Fibroblast of skin of abdomen (primary cell): ENCODE measurements at places on chromosomes 6 and 20.

GRCh38 chr6:134343066-134343465 lies 25.2 kb upstream of the SGK1 start:
- no peak for DNase-seq

GRCh38 chr6:11772109-11772825 lies 6.3 kb downstream of the ADTRP start:
- peak; percentile 98 for DNase-seq

DNA sequence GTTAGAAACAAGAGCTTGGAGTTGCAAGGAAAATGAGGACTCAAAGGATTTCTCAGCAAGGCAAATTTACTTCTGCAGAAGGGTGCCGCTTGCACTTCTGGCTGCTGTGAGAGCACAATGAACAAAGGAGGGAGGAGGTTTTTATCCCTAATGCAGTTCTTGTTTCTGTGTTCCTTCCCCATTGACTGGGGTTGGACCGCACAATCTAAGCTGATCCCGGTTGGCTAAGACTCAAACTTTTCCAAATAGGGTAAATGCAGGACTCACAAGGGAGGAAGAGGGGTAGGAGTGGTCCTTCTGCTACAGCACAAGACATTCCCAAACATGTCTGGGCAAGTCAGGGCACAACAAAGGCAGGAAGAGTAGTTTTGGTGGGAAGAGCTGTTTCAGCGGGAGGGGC lies 249.6 kb upstream of the MOCS1 start:
- no peak for DNase-seq

DNA sequence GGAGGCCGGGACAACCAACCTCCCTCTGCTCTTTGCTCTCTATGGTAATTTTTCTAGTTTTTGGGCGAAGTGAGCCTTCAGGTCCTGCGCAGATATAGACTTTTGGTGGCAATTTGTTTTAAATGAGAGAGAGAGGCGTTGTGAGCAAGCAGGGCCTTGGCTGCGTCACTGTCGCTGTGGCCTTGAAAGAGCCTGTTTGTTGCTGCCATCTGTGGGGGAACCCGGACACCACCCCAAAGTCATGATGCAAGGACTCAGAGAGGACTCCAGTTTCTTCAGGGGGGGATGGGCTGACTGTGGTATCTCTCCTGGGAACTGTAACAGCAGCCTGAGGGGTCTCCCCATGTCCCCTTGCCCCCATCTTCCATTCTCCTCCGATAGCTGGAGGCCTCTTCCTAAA lies 462.7 kb upstream of the SULF2 start:
- no peak for DNase-seq

- DNase-seq, result no peak
These were observed 18.8 kb upstream of the EZR start for GRCh38 chr6:158837684-158838625.

DNA sequence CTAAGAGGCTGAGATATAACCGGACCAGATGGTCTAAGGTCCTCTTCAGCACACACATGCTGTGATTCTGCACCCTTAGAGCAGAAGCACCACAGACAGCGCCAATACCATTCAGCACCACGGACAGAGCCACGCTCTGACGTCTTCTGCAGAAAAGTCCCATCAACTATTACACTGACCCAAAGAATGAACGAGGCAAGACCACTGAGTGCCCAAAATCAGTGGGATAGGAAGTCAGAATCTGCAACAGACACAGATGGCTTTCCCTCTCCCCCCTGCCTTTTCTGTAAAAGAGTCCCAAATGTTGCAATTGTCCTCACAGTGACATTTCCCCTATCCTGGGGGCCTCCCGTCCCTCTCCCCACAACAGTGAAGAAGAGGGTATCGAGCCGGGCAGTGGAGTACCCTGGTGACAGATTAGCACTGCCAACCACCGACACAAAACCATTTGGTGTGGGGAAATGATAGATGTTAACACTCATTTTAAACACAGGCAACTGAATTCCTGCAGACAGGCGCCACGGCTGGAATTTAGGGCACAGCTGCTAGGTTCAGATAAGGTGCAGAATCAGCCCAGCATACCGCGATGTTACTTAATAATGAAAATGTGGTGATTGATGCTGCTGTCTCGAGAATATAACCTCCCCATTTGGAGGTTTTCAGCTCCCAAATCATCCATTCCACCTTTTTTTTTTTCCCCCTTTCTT lies 66.6 kb upstream of the CTNNBL1 start:
- peak; percentile 49 for DNase-seq

- no peak for DNase-seq
These were observed 91.0 kb downstream of the SCP2D1 start for GRCh38 chr20:18904624-18905023.

DNA sequence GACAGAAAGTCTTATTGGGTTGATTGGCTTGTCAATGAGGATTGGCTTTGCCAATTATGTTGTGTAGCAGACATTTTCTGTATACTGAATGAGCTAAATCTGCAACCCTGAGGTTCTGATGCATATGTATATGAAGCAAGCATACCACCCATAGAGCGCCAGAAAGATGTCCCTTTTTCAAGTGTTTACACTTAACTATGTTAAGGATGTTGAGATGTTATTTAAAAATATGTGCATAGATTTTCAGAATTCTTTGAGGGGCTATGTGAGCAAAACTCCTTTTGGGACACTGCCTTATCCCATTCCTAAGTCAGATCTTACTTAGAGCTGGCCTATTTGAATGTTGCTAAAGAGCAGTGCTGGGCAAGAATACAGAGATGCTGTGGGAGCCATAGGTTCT lies 1.9 kb downstream of the AIG1 start:
- no peak for DNase-seq

DNA sequence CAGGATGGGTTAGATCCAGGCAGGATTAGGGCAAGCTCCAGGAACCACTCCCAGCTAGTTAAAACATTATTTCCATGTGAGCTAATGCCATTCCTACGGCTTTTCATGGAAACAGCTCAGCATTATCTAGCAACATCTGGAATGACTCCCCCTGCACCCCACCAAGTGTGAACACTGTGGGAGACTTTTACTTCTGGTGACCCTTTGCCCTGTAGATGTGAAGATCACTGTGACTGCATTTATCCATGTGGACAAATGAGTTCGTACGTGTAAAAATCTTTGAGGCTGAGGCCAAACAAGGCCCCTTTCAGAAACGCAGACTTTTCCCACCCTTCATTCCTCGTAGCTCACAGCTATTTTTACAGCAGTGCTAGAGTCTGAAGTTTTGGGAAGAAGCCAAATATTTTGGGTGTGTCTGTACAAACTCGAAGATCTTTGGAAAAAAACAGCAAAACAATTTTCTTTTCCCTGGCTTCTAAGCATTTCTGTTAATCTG lies 221.8 kb upstream of the SOX4 start:
- peak; percentile 50 for DNase-seq

- DNase-seq, result no peak
These were observed 122.1 kb downstream of the TTLL2 start for GRCh38 chr6:167446971-167447370.

GRCh38 chr6:161414707-161415106 lies 140.8 kb upstream of the AGPAT4 start:
- no peak for DNase-seq

DNA sequence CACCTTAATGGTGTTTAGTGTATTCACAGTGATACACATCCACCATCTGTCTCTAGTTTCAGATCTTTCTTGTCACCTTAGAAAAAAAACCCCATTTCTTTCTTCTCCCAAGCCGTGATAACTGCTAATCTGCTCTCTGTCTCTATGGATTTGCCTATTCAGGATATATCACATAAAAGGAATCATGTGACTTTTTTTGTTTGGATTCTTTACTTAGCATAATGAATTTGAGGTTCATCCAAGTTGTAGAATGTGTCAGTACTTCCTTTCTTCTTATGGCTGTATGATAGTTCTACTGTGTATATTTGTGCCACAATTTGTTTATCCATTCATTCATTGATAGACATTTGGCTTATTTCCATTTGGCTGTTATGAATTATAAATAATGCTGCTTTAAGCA lies 57.1 kb downstream of the ITCH start:
- DNase-seq, result no peak

GRCh38 chr20:57966620-57967019 lies 256.8 kb upstream of the PMEPA1 start:
- DNase-seq, result no peak

- no peak for DNase-seq
These were observed 623 bp upstream of the SNX9 start for GRCh38 chr6:157822245-157823000.

GRCh38 chr6:33827546-33828451 lies 24.0 kb upstream of the MLN start:
- peak; percentile 62 for DNase-seq

- no peak for DNase-seq
These were observed 156.1 kb upstream of the CHD6 start for GRCh38 chr20:41774291-41774690.

- no peak for DNase-seq
These were observed 11.7 kb downstream of the UST start for GRCh38 chr6:148758492-148758891.

DNA sequence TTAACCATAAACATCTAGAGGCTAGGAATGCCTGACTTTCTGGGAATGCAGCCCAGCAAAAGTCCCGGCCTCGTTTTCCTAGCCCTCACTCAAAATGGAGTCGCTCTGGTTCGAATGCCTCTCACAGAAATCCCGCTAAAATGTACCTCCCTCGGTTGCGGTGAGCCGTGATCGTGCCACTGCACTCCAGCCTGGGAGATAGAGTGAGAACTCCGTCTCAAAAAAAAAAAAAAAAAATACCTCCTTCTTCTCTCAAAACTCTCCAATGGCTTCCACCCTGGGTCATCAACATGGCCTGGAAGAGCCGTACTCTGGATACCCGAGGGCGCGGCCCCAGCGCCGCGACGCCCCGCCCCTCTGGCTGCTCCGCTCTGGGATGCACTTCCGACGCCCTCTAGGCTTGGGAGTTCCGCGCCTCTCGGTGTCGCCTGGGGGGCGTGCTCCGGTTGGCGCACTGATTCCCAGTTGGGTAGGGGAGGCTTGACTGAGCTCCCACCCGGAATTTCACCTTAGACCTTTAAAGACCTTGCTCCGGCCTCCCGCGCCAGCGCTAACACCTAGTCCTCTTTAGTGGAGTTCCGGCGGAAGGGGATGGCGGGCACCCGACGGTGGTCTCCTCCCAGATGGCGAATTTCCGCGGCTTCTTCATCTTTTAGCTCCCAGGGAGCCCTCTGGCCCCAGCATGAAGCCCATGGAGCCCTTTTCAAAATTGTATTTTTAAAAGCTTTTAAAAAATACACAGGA lies 12.3 kb downstream of the HMGN4 start:
- peak; percentile 61 for DNase-seq

- peak; percentile 52 for DNase-seq
These were observed 508.9 kb upstream of the SOX4 start for GRCh38 chr6:21084656-21085055.

GRCh38 chr6:1620504-1621069 lies 10.9 kb downstream of the FOXC1 start:
- DNase-seq, result no peak

DNA sequence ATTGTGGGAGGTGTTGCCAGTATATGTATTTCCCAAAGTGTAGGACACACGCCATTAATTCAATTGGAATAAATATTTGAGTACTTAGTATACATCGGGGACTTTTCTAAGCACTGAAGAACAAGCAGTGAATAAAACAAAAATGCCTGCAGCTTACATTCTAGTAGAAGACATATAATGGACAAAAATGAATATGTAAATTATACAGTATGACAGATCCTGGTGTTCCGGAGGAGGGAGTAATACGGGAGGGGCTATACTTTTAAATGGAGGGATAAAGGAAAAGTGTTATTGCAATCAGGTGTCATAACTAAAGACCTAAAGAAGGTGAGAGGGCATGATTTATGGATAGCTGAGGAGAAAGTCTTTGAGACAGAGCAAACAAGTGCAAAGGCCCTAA lies 15.1 kb downstream of the UBE2V1 start:
- no peak for DNase-seq

DNA sequence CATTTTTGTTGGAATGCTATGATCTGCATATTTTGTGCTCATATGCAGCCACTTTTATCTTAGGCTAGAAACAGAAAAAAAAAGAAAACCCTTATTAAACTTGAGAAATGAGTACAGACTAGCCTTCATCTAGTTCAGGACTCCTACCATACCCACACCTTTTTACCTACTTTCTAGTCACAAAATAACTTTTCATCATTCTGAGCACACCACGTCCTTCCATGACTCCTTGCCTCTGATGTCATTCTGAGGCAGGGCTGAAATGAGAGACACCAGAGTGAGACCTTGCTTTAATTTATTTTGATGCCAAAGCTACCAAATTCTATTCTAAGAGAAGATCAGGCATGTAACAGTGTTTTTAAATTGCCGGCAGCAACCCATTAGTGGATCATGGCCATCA lies 38.8 kb downstream of the SNX3 start:
- DNase-seq, result no peak

- DNase-seq, result no peak
These were observed 2.6 kb downstream of the SPACA1 start for GRCh38 chr6:88050140-88050818.

DNA sequence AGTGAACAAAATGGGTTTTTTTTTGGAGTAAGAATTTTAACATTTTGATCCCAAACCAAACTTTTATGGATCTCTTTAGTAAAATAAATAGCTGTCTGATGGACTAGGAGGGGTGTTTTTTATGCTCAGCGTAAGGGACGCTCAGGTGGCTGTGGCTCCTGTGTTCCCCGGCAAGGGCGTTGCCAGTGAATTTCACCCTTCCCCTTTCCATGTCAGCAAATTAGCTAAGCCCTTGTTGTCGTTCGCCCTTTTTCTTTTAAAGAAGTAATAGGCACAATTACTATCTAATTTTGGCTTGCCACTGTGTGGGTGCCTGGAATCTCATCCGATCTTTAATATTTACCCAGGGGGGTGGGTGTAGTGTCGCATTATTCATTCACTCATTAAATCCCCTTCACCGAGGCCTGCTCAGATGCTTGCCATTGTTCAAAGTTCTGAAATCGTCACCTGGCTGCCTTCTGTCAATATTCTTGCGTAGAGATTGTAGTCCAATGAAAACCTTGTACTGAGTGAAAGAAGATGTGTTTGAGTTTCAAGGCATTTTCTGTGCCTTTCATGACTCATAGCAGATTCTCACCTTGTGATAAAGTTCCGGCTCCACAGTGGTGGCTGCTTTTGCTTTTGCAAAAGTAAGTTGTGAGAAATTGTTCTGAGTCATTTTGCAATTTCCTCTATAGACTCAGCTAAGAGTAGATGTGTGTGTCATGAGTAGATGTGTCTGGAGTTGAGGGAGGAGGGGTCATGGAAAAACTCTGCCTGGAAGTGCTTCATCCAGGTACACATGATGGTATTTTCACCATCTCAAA lies 40.0 kb upstream of the CLDN20 start:
- DNase-seq, result peak; percentile 88

- no peak for DNase-seq
These were observed 15.6 kb upstream of the GCNT2 start for GRCh38 chr6:10505529-10505928.

GRCh38 chr6:113788586-113788985 lies 68.6 kb upstream of the MARCKS start:
- DNase-seq, result no peak

DNA sequence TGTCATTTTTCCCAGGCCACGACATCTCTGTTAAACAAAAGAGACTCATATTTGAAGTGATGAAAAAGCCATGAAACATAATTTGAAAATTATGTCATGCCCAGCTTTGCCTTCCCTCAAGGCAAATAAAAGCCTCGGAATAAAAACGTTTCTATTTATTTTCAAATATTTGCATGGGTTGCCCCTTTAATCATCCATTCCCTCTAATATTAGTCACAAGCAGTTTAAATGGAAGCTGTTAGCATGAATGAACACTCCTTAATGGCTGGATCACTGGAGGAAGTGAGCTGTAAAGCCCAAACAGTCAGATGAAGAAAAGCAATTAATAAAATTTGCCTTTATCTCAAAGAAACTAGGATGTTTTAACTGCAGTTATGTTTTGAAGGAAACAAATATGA lies 69.3 kb upstream of the STMND1 start:
- DNase-seq, result peak; percentile 71
